NCI-H226 (cell line): ENCODE measurements at places on chromosomes 13 and 19.
A peak's percentile ranks its signal among the peaks of the same experiment; 100 is the strongest.

DNA sequence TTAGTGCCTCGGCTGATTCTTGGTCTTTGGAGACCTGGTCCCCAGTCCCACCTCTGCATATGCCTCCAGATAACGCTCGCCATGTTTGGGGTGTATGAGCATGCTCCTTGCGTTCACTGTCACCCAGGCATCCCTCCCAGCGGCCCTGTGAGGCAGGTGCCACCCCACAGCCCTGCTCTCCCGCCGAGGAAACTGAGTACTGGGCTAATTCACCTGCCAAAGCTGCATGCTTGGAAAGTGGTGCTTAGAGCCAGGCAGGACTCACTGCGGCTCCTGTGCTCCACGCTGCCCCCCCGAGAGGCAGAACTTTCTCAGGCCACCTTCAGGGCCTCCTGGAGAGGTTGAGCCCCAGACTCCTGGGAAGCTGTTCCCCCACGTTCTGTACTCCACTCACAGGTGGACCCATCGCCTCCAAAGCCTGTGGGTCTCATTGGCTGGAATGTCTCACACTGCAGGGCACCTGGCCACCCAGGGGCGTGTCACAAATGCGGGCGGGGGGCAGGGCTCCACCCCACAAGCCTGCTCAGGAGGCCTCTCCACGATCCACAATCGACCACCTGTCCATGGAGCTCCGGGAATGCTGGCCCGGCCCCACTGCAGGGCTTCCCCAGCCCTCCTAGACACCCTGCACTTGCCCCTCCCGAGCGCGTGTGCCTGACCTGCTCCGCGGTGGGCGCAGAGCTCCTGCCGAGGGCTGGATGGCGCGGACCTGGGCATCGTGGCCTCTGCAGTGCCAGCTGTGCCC lies 64.6 kb downstream of the ATP11A start:
- no peak for DNase-seq

GRCh38 chr13:95245071-95245470 lies 56.2 kb downstream of the ABCC4 start:
- no peak for DNase-seq

- peak; percentile 12 for DNase-seq
Measured at GRCh38 chr13:29543230-29544215, 52.0 kb downstream of the SLC7A1 start.

- no peak for DNase-seq
Measured at GRCh38 chr13:51635137-51635878, 51.0 kb downstream of the WDFY2 start.

DNA sequence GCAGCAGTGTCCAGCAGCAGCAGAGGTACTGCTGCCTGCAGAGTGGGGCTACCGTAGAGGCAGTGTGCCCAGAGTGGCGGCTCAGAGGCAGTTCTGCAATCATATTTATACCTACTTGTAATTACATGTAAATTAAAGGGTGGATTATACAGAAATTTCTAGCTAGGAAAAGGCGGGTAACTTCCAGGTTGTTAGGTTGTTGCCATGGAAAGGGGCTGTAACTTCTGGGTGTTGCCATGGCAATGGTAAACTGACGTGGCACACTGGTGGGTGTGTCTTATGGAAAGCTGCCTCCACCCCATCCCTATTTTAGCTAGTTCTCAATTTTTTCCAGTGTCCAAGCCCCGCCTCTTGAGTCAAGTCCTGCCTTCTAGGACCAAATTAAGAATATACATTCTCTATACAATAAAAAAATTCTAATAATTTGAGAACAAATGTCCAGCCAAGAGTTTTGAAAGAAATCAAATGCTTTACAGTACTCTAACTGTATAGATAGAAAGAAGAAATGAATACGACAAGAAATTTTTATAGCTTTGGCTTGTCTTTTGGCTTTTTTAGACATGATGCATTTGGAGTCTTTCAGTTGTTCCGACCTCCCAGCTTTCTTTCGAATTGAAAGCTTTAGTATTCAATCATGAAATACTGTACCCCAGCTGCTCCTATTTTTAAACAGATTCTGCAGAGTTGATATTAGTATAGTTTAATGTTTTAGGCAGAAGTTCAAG lies 816.6 kb downstream of the DIAPH3 start:
- DNase-seq: no peak

- DNase-seq: no peak
Measured at GRCh38 chr13:95237310-95237870, 63.9 kb downstream of the ABCC4 start.
